ENCODE measurements at places on chromosomes 12 and 14.

DNA sequence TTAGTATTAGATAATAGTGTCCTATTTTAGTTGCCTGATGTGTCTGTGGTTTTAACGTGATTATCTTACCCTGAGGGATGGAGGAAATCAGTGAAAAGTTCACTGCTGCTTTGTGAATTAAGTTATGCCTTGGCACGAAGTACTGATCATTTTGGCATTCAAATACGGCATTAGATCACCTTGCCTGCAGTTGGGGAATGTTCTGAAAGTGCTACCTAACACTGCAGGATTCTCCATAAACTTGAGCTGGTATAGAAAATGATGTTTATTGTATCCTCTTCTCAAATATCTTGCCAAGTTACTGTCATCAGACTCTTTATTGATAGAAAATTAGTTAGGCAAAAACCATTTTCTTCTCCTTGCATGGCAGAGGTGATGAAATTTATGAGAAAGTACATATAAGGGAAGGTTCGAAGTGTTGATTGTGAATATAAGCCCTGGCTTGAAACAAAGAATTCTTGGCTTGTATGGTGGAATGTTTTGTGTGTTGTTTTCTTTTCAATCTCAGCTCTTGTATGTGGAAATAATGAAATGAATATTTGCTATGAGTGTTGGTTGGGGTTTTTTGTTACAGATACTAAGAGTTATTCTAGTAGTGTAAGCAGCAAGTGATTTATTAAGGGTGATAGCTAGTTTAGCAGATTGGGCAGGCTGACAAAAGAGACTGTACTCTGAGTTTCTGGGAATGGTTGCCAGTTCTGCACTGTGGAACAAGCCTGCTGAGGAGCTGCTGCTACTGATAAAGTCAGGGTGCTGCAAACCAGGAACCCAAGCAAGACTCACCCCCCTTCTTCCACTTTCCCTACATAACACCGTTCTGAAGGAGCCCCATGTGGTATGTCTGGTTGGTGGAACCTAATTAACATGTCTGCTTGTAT lies 448.3 kb downstream of the PCNX1 start:
- DNase-seq = no peak

- DNase-seq = no peak
Observed at GRCh38 chr12:22256041-22256441, 78.5 kb downstream of the ST8SIA1 start.

GRCh38 chr14:51527073-51527472 lies 124.6 kb upstream of the FRMD6 start:
- DNase-seq = peak; percentile 66

GRCh38 chr12:82650627-82651337 lies 35.9 kb upstream of the TMTC2 start:
- peak; percentile 77 for DNase-seq

Measured in brain microvascular endothelial cell (primary cell).